ENCODE measurements at places on chromosomes 2 and 18. TPM values are rescaled to one million over a fixed set of nuclear protein-coding genes. Genes with fewer than 3 reads are reported as not detected.

The ZBTB7C gene
- total RNA-seq, result not detected

The EVX2 gene
- total RNA-seq, result not detected

The PDE11A gene
- total RNA-seq, result 0.44 TPM

The GREB1 gene
- 3.7 TPM for total RNA-seq

The OSR1 gene
- 5.8 TPM for total RNA-seq

The CPO gene
- total RNA-seq, result not detected

The SLC23A3 gene
- 0.46 TPM for total RNA-seq

The RFTN2 gene
- total RNA-seq, result not detected

The UGT1A3 gene
- total RNA-seq, result 0.19 TPM

The CNDP1 gene
- not detected for total RNA-seq

The TNS1 gene
- 21.4 TPM for total RNA-seq

Measured in A549 treated with ZK216348 at 1 μM for 4 hours (cell line).